ENCODE measurements at places on chromosomes 13 and 19.

GRCh38 chr19:54376610-54377285 lies 12.0 kb upstream of the LAIR1 start:
- DNase-seq: no peak

- DNase-seq: no peak
Measured at GRCh38 chr19:4589579-4590410, 30.3 kb upstream of the SEMA6B start.

DNA sequence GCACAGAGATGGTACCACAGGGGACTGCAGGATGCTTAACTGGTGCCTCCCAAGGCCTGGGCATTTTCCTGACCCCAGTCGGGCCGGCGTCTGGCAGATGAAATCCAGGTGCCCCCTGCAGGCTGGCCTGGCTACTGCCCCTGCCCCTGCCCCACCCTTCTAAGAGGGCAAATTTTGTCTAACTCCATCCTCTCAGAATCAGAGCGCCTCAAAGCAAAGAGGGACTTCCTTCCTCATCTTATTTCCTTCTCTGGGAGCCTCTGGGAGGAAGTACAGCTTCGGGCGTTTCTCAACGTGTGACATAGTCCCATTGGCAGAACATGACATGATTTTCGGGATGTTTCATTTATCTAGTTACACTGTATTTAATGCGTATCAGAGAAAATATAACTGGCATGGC lies 2.7 kb downstream of the PRKACA start:
- peak; percentile 54 for DNase-seq

- DNase-seq: no peak
Measured at GRCh38 chr19:18650021-18650390, 13.2 kb downstream of the KLHL26 start.

DNA sequence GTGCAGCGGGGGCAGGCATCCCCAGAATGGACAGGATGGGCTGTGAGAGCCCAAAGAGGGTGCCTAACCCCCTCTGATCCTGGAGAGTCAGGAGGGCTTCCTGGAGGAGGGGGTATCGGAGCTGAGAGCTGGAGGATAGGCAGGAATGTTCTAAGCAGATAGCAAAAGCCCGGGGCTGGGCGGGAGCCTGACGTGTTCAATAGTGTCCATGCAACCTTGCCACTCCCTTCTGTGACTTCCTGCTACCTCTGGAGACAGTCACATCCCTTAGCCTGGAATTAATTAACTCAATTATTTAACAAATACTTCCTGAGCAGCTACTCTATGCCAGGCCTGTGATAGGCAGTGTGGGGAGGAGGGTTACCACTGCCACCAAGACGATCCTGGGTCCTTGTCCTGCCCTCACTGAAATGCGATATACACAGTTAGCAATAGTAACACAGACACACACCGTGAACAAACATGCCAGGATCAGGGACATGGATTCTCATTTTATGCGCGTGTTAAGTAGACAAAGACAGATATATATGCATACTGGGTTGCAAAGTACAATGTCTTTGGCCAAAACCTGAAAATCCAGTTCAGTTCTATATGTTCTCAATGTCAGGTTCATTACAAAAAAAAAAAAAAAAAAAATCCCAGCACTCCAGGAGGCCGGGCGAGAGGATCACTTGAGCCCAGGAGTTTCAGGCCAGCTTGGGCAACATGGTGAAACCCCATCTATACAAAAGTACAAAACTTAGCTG lies 10.7 kb downstream of the AP2S1 start:
- no peak for DNase-seq

DNA sequence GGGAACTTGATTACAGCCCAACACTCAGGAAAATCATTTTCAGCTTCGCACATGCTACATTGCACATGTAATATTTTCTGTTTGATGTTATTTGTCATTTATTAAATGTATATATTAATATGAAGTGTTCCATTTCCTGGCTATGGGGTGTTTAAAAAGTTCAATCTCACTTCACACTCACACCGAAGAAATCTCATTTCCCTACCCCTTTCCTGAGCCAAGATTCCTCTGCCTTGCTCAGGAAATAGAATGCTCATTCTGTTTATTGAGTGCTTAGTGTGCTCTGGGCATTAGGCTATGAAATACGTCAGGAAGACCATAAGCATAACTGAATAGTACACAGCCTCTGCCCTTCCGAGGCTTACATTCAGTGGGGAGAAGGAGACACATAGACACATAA lies 331.9 kb upstream of the TSHZ3 start:
- DNase-seq: no peak

GRCh38 chr19:17647071-17648020 lies 40.8 kb downstream of the UNC13A start:
- DNase-seq: no peak

DNA sequence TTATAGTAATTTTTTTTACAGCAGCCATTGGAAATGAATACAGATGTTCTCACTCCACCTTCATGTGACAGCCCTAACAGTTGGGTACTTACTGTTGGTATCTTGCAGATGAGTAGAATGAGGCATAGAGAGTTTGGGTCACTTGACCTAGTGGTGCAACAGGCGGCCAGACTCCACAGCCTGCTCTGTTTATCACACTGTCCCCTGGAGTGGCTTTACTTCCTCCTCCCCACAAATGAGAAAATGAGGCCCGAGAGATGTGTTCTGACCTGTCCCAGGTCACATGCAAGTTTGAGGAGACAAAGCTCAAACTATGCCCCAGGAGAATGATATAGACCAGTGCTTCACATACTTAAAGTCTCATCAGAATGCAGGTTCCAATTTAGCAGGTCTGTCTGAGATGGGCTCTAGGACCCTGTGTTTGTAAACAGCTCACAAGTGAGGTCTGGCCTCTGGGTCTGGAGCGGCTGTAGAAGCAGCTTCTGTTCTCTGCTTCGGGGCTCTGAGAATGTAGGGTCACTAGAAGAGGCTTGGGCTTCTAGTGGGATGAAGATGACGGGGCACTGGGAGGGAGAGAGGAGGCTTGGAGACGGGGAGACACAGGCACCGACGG lies 37.4 kb upstream of the RCBTB2 start:
- DNase-seq: no peak
